ENCODE measurements at places on chromosomes 7 and 10. TPM values are rescaled to one million over a fixed set of nuclear protein-coding genes. Genes with fewer than 3 reads are reported as not detected.

Gene SORBS1
- total RNA-seq, result 0.34 TPM

Gene PGAM2
- 0.15 TPM for total RNA-seq

Gene MKX
- total RNA-seq, result 1.2 TPM

Gene KCP
- 0.17 TPM for total RNA-seq

Gene GRB10
- total RNA-seq, result 26.3 TPM

Gene EPO
- total RNA-seq, result not detected

Gene ABCC2
- 0.17 TPM for total RNA-seq

Gene GIMAP6
- not detected for total RNA-seq

Gene FOXP2
- total RNA-seq, result 1.9 TPM

Gene PON1
- total RNA-seq, result not detected

Gene RBP4
- total RNA-seq, result 2.8 TPM

Gene CHAT
- not detected for total RNA-seq

Gene MUC12
- 1.2 TPM for total RNA-seq

Gene ABCB1
- total RNA-seq, result not detected

Gene PKD2L1
- not detected for total RNA-seq

Gene ELN
- 4.2 TPM for total RNA-seq

Gene TIMM23B
- total RNA-seq, result 9.7 TPM

All from bronchus fibroblast of lung (primary cell).